ENCODE measurements at places on chromosomes 6 and 20.
A peak's percentile ranks its signal among the peaks of the same experiment; 100 is the strongest.

GRCh38 chr20:37152284-37152683 is 26.8 kb upstream of the RPN2 start:
- no peak for DNase-seq

GRCh38 chr20:46936415-46937156 is 41.9 kb downstream of the EYA2 start:
- DNase-seq, result no peak

- DNase-seq, result no peak
Measured at GRCh38 chr20:51221791-51222408, 199.0 kb upstream of the KCNG1 start.

DNA sequence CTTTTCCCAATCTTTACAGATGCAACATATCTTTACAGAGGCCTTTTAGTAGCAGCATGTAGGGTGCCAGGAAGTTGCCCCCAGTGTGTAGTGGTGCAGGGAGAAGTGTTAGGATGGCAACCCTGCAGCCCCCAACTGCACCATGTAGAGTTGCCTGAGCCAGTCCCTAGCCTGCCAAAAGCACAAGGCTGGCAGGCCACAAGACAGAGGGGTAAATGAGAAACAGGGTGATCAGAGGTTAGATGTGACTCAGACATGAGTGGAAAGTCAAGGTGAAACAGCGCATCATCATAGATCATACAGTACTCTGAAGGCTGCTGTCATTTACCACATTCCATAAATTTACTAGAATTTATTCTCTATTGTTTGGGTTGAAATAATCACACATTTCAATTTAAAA is 467.5 kb downstream of the PRKN start:
- DNase-seq, result no peak

DNA sequence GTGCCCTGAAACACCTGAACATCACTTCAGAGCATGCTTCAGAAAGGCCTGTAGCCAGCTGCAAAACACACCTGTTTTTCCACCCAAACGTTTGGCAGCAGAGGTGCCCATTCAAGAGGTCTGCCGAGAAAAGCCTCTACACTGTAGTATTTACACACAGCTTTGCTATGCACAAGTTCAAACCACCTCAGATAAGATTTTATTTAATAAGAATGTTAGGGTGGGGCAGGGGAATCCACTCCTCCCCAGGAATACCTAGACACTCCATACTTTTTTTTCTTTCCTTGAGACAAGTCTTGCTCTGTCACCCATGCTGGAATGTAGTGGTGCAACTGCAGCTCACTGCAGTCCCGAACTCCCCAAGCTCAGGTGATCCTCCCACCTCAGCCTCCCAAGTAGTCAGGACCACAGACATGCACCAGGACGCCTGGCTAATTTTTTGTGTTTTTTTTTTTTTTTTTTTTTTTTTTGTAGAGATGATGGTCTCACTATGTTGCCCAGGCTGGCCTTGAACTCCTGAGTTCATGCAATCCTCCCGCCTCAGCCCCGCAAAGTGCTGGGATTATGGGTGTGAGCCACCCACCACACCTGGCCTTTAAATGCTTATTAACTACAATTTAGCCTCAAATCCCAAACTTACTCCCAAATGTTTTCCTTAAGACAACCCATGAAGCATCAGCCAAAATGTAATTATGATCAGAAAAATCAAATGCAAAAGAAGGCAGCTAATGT is 9.7 kb downstream of the MRPL14 start:
- DNase-seq, result no peak

DNA sequence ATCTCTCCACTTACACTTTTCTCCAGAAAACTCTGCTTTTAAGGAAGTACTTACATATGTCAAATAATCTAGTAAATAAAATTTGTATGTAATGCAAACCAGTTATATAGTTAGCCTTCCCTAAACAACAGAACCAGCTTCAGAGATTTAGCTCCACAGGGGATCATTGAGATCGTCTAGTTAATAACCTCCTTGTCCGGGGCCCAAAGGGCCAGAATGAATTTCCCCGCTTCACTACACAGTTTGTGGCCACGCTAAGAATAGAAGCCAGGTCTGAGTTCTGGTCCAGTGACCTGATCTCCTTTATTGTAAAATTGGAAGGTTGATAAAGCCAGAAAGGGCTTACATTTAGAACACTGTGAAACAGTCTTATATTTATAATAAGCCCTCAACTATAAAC is 245.2 kb downstream of the TPBG start:
- DNase-seq, result no peak

GRCh38 chr6:128663238-128663637 is 142.8 kb upstream of the PTPRK start:
- no peak for DNase-seq

DNA sequence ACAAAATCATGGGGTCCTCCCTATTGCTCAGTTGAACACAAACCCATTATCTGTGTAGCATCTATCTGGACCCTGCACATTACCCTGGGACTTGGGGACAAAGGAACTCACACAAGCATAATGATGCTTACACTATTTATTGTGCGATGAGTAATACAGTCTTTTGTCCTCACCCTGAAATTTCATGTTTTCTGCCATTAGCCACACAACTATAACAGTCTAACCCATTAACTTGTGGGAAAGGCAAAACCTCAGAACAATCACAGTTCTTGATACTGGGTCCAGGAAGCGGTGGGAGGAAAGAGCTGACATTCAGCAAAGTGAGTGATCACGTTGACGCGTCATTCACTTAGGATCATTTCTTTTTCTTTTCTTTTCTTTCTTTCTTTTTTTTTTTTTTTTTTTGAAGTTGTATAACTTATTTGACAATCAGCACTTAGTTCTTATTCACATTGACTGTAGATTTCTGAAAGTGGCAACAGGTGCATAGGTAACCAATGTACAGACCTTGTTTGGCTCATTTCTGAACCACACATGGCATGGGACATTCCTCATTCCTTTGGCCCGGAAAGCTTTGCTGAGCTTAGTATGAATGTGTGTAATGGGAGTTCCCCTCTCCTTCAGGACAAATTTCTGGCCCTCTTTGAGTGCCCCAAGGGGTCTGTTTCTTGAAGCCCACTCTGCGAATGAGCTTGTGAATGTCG is 94.8 kb upstream of the CNKSR3 start:
- DNase-seq, result peak; percentile 22

Measured in stimulated activated CD4-positive, alpha-beta T cell treated with anti-CD3 and anti-CD28 coated beads, Interleukin-2, amount 100 ng/mL, for 4 hours (primary cell).